ENCODE measurements at places on chromosomes 11 and 22.

GRCh38 chr22:41910050-41911000, 4.5 kb downstream of the SHISA8 start:
- no peak for DNase-seq

- no peak for DNase-seq
Observed at GRCh38 chr22:41516462-41516861, 27.8 kb downstream of the POLR3H start.

GRCh38 chr11:110862407-110862806, 150.2 kb upstream of the ARHGAP20 start:
- no peak for DNase-seq

DNA sequence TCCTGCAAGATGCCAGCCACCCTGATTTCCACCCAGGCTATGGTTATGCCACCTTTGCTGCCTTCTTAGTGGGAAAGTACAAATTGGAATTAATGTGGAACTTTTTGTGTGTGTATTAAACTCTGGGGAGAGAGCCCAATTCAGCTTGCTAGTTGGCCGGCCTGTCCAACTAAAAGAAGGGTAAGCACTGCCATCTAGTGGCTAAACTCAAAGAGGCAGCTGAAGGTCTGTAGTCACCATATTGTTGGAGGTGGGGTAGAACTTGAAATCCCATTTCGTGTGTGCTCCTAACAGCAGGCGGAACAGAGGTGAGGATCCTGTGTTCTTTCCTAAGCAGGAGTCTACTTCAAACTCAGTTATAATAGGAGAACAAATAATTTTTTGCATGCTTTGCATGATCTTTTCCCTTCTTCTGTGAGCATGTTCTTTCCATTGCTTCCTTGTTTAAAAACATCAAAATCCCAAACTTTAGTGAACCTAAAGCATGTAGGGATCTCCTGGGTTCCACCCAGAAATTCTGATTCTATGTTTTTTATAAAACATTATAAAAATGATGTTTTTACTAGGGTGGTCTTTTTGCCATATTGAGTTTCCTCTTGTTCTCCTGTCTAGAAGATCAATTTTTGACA, 138.8 kb upstream of the SORL1-AS1 start:
- peak; percentile 82 for DNase-seq

DNA sequence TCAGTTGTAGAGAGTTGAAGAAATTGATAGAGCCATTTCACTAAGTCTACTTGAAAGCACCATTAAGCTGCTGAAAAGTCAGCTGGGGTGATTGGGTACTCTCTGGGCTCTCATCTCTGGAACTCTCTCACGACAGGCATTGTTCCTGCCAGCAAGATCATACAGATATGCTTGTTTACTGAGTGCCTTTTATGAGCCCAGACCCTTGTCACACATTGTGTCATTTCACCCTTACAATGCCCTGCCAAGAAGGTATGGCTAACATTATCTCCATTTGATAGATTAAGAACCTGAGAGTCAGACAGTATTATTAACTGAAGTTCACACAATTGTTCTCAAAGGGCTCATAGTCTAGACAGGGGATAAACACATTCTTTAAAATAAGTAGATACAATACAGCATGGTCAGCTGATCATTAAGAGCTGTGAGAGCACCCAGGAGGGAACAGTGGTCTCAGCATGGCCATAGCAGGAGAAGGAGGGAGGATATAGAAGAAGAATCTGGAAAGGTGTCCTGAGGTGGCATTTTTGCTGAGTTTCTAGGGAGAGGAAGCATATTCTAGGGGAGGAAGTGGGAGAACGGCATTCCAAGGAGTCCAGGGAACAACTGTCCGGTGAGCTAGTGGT, 580.5 kb downstream of the INSC start:
- no peak for DNase-seq

- DNase-seq: no peak
Observed at GRCh38 chr11:71491531-71491930, 35.5 kb upstream of the KRTAP5-7 start.

GRCh38 chr11:116984589-116984988, 113.6 kb downstream of the SIK3 start:
- DNase-seq: no peak

DNA sequence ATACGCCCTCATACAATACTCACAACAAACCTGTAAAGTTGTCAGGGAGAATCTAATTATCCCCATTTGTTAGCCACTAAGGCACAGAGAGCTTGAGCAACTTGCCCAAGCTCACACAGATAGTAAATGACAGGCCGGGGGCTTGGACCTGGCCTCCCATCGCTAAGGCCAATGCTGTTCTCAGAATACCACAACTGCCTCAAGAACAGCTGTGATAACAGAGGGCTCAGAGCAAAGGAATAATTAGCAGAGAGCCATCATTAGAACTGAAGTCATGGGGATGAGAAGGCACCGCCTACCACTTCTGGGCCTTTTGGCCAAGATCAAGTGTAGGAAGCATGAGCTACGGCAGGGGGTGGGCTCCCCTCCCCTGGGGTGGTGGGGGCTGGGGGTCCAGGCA, 98.6 kb downstream of the FEZ1 start:
- no peak for DNase-seq

DNA sequence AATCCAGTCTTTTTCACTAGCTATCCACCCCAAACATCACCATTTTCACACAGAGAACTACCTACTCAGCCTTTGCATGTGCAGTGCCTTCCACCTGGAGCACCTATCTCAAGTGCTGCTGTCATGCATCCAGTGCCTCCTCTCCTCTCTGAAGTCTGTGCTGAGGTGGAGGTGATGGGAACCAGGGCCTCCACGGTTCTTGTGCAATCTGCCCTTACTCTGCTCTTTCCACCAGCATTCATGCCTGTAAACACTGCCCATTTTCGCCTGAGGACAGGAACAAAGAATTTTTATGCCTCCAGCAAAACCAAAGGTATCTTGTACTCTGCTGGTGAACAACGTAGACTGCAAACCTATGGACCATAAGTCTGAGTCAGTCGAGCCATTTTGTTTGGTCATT, 27.0 kb downstream of the PITPNB start:
- DNase-seq: no peak

GRCh38 chr11:104531075-104531474, 367.1 kb upstream of the PDGFD start:
- DNase-seq: no peak

- DNase-seq: peak; percentile 81
Observed at GRCh38 chr22:39003165-39003638, 10.9 kb upstream of the APOBEC3C start.

GRCh38 chr22:27987557-27987956, 68.5 kb upstream of the PITPNB start:
- DNase-seq: no peak

DNA sequence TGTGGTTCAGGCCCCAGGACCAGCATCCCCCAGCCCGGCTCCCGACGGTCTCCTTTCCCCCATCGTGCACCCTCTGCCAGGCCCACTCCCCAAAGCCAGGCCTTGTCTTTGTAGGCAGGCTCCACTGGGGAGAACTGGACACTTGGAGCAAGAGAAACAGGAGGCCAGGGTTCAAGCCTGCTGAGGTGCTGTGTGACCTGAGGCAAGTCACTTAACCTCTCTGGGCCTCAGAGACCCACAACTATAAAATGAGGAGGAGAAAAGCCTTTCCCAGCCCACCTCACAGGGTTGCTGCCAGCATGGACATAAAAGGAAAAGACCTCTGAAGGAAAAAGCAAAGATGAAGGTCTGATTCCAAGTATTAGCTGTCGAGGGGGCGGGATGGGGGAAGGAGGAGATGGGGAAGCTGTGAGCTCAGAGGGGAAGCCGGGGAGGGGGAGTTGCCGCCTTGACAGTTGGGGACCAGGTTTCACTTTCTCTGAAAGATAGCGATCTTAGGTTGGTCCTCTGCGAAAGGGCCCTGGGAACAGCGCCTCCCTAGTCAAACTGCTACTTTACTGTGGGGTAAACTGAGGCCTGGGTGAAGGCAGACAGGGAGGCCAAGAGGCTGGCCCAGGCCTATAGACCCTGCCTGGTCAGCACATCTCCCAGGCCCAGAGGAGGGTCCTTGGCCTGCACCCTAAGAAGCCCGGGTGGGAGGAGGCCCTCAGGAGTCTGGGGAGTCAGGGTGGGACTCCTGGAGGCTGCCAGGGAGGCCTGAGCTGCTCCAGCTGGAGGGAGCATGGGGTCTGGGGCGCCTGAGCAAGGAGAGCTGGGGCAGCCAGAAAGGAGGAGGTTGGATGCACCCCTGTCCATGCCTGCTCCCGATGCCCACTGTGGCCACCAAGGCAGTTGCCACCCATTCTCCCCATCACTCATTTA, 991 bp upstream of the OSM start:
- no peak for DNase-seq

DNA sequence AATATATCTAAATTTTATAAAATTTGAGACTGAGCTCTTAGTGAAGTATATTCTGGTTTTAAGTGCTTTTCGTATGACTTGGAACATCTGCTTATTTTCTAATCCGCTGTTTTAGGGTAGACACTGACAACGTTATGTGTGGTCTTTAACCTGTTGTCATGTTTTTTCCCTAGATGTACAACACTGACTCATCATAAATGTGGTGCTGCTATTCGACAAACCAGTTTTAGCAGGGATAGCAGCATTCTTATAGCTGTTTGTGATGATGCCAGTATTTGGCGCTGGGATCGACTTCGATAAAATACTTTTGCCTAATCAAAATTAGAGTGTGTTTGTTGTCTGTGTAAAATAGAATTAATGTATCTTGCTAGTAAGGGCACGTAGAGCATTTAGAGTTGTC, 23.8 kb upstream of the HIKESHI start:
- no peak for DNase-seq

DNA sequence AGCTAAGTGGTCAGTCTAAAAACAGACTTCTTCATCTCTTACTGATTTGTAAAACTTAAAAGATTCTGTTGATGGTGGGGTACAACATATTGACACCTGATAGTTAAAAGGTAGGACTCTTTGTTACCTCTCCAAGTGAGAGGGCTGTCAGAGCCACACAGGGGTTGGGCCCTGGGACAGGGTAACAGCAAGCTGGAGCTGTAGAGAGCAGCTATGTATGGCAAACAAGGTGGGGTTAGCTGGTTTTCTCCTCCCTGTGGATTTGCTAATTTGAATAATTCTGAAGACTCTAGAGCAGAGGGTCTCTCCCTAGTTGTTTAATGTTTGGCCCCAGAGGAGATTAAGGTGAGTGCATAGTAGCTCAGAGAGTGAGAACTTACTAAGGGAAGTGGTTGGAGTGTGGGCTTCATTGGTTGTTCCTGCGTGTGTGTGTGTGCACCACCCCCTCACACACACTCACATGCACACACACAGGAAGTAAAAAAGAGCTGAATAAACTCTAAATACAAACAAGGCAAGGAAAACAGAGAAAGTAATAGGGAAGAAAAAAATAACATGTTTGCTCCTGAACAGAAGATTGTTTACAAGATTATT, 9.2 kb upstream of the GAS2 start:
- no peak for DNase-seq

- no peak for DNase-seq
Observed at GRCh38 chr11:126355926-126356897, 726 bp downstream of the ST3GAL4 start.

DNA sequence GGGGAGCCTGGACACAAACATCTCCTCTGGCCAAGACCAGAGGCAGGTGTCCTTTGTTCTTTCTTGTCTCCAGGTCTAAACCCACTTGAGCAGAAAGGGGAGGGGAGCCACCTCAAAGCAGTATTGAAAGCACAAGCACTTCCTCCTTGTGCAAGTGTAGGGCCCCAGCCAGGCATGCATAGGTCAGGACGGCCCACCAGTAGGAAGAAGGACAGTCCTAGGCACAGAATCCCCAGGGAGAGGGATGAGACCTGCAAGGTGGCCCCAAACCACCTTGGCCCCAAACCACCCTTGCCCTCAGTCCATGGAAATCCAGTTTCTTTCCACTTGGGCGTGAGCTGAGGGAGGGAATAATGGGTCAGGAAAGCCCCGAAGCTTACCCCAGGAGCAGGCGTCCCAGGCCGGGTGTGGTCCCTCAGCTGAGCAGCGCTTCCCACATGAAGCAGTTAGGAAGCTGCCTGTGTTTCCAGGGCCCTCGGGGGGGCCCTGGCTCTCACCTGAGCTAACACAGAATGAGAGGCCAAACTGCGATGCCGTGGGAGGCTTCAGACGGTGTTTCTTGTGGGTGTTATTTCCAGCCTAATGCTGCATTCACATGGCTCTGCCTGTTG, 20.4 kb upstream of the IGSF9B start:
- peak; percentile 56 for DNase-seq

DNA sequence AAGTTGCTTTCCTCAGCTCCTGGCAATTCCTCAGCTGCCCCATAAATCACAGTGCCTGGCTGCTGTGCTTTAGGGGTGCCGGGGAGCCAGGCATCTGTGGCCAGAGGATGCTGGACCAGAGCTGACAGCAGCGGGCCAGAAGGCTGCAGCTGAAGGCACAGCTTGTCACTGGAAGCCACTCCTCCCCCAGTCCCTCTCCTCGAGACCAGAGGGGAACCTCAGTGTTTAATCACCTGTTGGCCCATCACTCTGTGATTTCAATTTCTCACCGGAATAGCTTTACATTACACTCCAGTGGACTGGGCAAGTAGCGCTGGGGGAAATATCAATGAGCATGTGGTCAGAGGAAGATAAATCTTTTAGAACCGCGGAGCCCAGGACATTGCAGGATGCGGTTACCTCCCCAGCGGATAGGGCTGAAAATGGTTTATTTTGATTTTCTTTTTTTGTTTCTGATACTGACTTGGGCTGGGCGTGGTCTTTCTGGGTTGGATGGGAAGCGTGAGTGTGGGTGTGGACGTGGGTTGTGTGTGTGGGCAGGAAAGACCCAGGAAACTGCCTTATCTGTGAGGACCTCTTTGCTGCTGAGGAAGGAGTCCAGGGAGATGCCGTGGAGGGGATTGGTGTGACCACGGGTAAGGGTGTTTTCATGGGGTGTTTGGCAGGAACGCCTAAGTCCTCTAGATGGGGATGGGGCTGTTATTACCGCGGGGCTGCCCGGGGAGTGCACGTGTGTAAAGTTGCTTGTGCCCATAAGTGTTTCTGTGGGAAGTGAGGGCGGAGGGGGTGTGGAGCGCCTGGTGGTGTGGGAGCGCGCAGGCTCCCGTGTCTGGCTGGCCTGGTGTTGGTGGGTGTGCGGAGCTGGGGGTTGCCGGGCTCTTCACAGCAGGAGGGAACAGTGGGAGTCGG, 4.0 kb downstream of the DAGLA start:
- no peak for DNase-seq

GRCh38 chr11:133945087-133945974, 11.4 kb downstream of the IGSF9B start:
- no peak for DNase-seq

DNA sequence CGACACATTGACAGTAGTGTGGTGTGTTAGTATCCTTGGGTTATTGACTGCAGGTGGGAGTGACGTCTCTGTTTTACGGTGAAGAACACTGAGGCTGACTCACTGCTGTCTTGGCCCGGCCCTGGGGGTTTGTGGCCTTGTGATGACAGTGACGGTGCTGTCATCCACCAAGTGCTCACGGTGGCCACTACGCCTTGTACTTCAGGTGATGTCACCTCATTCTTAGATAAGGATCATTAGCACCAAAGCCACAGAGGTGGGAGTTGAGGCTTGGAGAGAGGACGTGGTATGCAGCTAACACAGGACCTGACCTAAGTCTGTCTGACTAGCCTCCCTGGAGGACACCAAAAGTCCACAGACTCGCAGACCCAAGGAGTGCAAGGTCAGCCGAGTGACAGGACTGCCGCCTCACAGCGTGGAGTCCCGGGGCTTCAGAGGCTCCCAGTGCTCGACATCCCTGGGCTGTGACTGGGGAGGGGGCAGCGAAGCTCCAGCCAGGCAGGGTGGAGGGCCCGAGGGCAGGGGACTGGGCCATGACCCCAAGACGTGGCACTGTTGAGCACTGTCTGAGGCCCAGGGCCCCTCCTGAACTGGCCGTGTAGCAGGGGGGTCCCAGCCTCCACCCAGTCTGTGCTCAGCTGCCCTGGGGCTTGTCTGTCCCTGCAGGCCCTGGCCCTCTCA, 56.5 kb downstream of the NAT10 start:
- DNase-seq: no peak

GRCh38 chr11:121374286-121374985, 77.7 kb upstream of the SORL1 start:
- no peak for DNase-seq

- no peak for DNase-seq
Observed at GRCh38 chr22:27088026-27088425, 430.6 kb downstream of the MIAT start.
